ENCODE measurements at places on chromosomes 1 and 21. TPM values are rescaled to one million over a fixed set of nuclear protein-coding genes. Genes with fewer than 3 reads are reported as not detected.

GRCh38 chr21:44527156-44527982 lies 12.6 kb downstream of the KRTAP10-1 start:
- no peak for DNase-seq

GRCh38 chr1:65687428-65688214 lies 105.1 kb upstream of the PDE4B start:
- peak; percentile 85 for DNase-seq

DNA sequence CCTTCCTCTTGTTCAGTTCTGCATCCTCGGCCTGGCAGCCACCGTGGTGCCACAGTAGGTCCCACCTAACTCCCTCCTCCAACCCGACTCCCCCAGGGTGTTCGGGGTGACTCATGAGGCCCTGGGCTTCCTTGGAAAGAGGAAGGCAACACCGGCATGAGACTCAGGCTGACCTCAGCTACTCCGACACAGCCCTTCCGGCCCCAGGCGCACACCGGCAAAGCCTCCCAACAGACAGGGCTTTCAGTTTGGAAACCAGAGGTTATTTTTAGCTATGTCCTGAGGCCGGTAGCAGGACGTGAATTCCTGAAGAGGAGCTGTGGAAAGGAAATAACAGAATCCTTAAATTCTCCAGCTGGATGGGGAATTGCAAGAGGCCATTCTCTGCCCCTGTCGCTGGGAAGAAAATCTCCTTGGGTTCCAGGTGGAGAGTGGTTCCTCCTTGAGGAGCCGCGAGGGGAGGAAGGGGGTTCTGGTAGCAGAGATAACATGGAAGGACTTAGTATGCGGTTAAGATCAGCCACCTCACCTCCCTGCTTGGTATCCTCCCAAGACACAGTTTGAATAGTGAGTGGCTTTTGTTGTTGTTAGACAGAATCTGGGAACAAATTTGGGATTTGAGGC lies 24.4 kb downstream of the PLXNA2 start:
- no peak for DNase-seq

DNA sequence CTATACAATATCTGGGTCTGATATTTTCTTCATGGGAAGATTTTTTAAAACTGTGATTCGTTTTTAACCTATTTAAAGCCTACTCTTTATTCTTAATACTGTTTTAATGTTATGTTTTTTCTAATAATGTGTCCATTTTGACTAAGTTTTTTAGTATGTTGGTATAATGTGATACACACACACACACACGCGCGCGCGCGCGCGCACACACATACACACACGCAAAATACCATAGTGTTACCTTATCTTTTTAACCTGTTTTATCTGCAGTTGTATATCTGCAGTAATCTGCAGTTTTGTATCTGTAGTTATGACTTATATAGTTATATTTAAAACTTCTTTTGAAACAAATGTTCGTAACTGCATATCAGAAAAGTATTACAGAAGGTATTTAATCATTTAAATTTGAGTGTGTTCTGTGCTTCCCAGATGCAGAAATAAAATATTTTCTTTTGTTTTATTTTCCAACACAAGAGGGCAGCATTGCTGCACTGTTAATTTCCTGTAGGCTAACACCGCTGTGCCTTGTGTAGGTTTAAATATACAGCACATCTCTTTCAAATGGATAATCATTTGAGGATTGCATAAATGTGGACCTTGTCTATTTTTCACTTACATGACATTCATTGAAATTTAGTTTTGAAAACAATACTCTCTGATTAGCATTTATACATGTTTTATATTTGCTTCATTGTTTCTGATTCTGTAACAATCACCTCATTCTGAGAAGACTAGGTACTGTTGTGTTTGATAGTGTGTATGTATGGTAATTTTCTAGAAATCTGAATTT lies 166.1 kb downstream of the PDE4B start:
- DNase-seq: no peak

DNA sequence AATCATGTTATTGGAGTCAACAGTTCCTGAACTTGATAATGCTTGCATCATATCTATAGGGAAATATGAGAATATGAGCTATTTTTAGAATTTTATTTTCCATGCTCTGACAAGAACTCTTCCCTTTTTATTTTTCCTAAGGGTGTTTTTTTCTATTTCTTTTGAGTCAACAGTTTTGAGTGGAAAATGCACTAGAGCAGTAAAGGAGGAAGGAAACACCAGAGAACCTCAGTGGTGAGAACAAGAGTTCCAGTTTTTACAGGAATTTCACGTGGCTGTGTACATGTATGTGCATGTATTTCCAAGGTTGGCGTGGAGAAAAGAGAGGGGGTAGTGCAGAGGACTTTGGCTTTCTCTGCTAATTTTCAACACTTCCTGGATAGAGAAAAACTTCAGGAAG lies 63.6 kb upstream of the TNFSF18 start:
- no peak for DNase-seq

DNA sequence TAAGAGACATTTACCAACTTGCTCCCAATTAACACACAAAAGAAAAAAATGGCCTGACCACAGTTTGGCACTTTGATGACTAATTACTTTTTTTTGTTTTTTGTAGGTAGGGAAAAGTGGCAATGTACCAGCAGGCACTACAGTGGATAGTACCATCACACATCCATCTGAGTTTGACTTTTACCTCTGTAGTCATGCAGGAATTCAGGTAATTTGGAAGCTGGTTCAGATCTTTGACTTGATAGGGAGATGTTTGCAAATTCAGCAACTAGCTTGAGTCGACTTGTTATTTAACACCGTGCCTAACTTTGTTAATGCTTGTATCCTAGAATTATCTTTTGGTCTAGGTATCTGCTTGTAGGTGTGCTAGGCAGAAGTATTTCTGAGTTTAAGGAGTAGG lies 33.0 kb upstream of the AGO1 start:
- DNase-seq: no peak

- no peak for DNase-seq
Measured at GRCh38 chr1:167767761-167768160, 46.0 kb downstream of the MPZL1 start.

DNA sequence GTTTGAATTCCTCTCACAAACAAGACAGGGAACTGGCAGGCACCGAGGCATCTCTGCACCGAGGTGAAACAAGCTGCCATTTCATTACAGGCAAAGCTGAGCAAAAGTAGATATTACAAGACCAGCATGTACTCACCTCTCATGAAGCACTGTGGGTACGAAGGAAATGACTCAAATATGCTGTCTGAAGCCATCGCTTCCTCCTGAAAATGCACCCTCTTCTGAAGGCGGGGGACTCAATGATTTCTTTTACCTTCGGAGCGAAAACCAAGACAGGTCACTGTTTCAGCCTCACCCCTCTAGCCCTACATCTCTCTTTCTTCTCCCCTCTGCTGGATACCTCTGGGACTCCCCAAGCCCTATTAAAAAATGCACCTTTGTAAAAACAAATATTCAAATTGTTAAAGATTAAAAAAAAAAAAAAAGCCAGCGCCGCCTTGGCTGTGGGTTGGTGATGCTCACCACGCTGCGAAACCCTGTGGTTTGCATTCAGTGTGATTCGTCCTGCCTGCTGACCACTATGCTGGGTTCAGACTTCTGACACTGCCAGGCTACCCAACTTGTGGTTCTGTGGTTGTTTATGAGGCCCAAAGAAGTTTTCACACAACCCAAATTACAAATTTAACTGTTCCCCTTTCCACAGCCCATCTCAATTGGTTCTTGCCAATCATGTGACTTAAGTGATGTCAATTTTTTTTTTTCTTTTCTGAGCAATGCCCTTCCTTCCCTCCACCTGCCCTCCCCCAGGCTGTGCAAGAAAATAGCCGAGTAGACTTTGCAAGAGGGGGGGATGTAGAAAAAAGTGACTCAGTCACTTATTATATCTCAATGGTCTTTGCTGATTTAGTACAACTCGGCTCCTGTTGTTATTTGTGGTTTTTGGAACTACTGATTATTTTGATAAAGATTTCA lies at the start of gene RUNX1:
TSS of gene RUNX1 (minus strand) at position 597 of the 912 bp plus-strand sequence.
- DNase-seq: peak; percentile 93

- no peak for DNase-seq
Measured at GRCh38 chr1:196486346-196486745, 121.9 kb downstream of the KCNT2 start.

- no peak for DNase-seq
Measured at GRCh38 chr1:219331424-219331823, 157.7 kb downstream of the LYPLAL1 start.

The COL6A1 gene
- 1.0 TPM for total RNA-seq

The C1orf198 gene
- 2.4 TPM for total RNA-seq

The ALPL gene
- total RNA-seq: not detected

All from natural killer cell (primary cell).